ENCODE measurements at places on chromosomes 7 and 10. TPM values are rescaled to one million over a fixed set of nuclear protein-coding genes. Genes with fewer than 3 reads are reported as not detected.

DNA sequence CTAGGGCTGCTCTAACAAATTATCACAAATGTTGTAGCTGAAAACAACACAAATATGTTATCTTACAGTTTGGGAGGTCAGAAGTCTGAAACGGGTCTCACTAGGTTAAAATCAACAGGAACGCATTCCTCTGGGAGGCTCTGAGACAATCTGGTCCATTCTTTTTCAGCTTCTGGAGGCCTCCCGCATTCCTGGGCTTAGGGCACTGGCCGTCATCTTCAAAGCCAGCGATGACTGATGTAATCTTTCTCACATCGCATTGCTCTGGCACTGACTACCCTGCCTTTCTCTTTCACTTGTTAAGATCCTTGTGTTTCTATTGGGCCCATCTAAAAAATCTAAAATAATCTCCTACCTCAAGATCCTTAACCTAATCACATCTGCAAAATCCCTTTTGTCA lies 1071.5 kb upstream of the C7orf33 start:
- DNase-seq = no peak

DNA sequence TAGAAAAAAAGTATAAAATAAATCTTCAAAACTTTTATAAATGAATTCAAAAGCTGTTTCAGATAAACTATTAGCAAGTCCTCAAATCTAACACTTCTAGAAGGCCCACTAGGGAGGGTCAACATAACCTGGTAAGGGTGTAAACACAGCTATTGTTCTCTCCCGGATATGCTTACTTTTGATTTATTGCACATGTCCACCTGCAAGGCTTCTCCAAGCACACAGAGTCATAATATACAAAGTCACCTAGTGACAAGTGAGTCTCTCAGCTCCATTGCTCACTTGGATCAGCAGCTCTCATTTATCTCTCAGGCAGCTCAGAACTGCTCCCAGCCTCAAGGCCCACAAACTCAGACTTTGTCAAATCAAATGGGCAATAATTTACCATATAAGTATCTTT lies 44.0 kb upstream of the COL1A2 start:
- no peak for DNase-seq

The ZC3HAV1 gene
- total RNA-seq = 20.9 TPM

The TRIM56 gene
- total RNA-seq = 10.1 TPM

DNA sequence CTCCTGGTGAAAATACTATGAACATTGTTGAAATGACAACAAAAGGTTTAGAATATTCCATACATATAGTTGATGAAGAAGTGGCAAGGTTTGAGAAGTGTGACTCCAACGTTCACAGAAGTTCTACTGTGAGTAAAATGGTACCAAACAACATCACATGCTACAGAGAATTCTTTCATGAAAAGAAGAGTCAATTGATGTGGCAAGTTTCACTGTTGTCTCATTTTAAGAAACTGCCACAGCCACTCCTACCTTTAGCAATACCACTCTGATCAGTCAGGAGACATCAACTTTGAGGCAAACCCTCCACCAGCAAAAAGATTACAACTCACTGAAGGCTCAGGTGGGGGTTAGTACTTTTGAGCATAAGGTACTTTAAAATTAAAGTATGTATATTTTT lies 693.3 kb downstream of the GRID1 start:
- DNase-seq = no peak

The PKD1L1 gene
- total RNA-seq = 0.30 TPM

- no peak for DNase-seq
Measured at GRCh38 chr10:77600640-77601039, 37.0 kb downstream of the KCNMA1 start.

GRCh38 chr7:12715372-12716133 lies 28.1 kb downstream of the ARL4A start:
- DNase-seq = peak; percentile 58

The CC2D2B gene
- total RNA-seq = 1.6 TPM

- DNase-seq = no peak
Measured at GRCh38 chr7:32914184-32914583, 22.6 kb upstream of the KBTBD2 start.

The GPC2 gene
- 3.9 TPM for total RNA-seq

GRCh38 chr10:31319602-31320549 lies 860 bp downstream of the ZEB1 start:
- DNase-seq = no peak

The NKX1-2 gene
- 0.20 TPM for total RNA-seq

DNA sequence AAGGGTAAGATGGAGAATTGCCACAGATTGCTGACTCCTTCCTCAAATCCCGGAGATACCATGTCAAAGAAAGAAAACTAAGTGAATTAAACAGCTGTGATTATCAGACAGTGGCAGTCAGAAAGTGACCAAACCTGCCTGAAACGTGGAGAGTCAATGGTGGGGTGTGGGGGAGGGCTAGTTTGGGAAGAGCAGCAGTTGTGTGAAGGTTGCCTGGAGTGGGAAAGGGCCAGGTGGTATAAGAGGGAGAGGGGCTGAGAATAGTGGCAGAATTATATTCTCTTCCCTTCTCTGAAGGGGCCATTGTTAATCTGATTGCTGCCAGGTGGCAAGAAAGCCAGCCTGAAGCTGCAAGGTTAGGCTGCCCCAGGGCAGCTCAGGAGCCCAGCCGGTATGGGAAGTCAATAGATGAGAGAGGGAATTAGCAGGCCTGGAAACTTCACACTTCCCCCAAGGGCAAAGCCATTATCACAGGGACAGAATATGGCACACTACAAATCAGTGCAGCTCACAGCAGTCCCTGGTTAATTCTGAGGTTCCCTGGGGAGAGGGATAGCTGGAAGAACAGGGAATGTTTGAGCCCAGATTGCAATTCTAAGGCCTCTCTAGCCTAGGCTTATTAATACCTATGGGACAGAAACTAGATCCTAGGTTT lies 83.9 kb upstream of the ITGB1 start:
- no peak for DNase-seq

GRCh38 chr10:76297780-76298281 lies 866.4 kb downstream of the LRMDA start:
- no peak for DNase-seq

The OPN1SW gene
- not detected for total RNA-seq

- peak; percentile 6 for DNase-seq
Measured at GRCh38 chr7:7408001-7408770, 127.5 kb downstream of the COL28A1 start.

- DNase-seq = no peak
Measured at GRCh38 chr10:120711860-120712259, 139.3 kb upstream of the WDR11 start.

DNA sequence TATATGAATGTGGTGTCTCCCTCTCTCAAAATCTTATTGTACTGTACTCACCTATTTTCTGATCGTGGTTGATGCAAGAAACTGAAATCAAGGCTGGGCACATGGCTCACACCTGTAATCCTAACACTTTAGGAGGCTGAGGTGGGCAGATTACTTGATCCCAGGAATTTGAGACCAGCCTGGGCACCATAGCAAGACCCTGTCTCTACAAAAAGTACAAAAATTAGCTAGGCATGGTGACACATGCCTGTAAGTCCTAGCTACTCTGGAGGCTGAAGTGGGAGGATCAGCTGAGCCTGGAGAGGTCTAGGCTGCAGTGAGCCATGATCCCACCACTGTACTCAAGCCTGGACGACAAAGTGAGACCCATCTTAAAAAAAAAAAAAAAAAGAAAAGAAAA lies 16.0 kb downstream of the MMRN2 start:
- DNase-seq = no peak

The KNDC1 gene
- 1.1 TPM for total RNA-seq

DNA sequence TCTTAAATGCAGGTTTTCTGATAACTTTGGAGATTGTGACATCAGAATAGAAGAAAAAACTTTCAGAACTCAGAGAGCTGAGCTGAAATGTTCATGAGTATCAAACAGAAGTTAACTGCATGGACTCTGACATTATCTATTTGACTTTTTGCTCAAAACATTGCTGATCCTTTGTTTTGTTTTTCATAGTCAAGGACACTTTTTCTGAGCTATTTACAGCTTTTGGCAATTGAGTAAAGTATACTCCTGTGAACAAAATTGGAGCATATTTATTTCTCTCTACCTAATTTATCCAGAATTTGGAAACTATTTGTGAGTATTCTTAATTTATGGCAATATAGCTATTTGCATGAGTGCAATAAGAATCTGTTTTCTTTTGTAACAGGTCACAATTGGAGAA lies 11.1 kb downstream of the KCP start:
- no peak for DNase-seq

DNA sequence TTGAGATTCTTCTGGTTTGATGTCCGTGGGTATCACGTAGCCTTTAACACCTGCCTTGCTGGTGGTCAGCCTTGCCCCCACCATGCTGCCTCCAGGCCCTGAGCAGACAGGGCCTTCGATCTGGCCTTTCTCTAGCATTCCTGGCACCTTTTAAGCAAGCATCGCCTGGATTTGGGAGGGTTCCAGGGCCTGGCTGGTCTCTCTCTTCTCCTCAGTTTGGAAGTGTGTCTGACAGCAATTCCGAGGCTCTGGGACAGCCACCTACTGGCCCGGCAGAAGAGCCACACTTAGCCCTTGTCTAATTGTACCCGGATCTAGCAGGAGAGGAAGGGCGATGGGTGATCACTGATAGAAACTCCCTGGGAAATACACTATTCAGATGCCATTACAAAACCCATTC lies 441.3 kb upstream of the MKI67 start:
- DNase-seq = no peak

GRCh38 chr7:22972207-22972606 lies 41.7 kb downstream of the HYCC1 start:
- DNase-seq = no peak

The VPS37D gene
- total RNA-seq = 3.6 TPM

DNA sequence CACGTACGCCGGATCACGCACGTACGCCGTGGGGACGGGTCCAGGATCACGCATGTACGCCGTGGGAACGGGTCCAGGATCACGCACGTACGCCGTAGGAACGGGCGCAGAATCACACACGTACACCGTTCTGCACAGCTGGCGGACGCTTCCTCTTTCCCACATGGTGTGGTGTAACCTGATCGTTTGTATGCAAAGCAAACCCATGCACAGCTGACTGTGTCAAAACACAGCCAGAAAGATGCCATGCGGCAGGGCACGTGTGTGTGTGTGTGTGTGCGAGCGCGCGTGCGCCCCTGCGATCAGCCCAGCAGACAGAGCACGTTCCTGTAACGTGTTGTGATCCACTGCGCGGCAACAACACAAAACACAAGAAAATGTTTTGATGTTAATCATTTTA lies 573.6 kb downstream of the DNAJB6 start:
- no peak for DNase-seq

DNA sequence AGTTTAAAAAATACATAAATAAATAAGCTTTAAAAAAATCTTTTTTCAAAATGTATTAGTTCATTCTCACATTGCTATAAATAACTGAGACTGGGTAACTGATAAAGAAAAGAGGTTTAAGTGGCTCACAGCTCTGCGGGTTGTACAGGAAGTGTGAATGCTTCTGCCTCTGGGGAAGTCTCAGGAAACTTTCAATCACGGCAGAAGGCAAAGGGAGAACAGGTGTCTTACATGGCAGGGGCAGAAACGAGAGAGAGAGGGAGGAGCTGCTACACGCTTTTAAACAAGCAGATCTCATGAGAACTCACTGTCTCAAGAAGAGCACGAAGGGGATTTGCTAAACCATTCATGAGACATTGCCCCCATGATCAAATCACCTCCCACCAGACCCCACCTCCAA lies 114.6 kb downstream of the DNAJC1 start:
- no peak for DNase-seq

DNA sequence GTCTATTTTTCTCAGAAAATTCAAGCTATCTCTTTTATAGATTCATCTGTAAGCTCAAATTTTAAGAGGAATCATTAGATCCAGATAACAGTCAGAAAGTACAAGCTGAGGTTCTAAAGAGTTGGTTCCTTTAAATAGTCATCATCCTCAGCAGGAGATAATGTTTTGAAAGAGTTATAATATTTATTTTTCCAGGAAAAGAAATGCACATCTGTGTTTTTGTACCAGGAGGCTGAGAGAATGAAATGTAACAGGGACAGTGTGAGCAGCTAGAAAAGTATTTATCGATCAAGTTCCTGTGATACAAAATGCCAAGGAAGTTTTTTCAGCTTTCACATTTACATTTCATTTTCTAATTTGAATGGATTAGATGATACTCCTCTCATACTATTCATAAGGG lies 120.2 kb upstream of the LRRTM3 start:
- no peak for DNase-seq

The KLF14 gene
- total RNA-seq = 0.89 TPM

The SFRP5 gene
- 1.7 TPM for total RNA-seq
